Cerebellar cortex (tissue), 1 donor: ENCODE measurements at places on chromosomes 3 and 15.

- DNase-seq, result no peak
Observed at GRCh38 chr3:99286266-99286845, 352.0 kb upstream of the COL8A1 start.

- DNase-seq, result no peak
Observed at GRCh38 chr3:48338635-48339034, 5.2 kb upstream of the SPINK8 start.

GRCh38 chr15:65033659-65034269 is 4.3 kb upstream of the MTFMT start:
- peak; percentile 46 for DNase-seq

- DNase-seq, result no peak
Observed at GRCh38 chr3:18725668-18726407, 300.7 kb upstream of the SATB1 start.

GRCh38 chr3:126964950-126965349 is 18.0 kb upstream of the PLXNA1 start:
- DNase-seq, result no peak

GRCh38 chr3:136512381-136512780 is 239.8 kb downstream of the STAG1 start:
- no peak for DNase-seq

- DNase-seq, result no peak
Observed at GRCh38 chr15:64004056-64004455, 42.2 kb downstream of the DAPK2 start.

DNA sequence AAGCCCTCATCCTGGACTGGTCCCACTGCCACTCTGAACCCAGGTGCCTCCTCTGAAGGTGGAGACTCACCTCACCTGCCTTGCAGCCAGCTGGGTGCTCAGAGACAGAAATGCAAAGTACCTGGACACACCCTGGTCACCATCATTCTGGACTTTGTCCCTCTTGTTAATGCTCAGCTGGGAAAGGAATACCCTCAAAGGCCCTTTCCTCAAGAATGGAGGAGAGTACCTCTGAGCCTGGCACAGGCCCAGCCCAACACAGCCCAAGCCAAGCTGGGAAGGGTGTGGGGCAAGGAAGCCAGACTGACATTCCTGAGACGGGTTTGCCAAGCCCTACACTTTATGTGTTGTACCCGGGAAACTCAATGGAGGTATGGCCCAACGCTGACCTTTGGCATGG is 983 bp upstream of the ALAS1 start:
- no peak for DNase-seq

DNA sequence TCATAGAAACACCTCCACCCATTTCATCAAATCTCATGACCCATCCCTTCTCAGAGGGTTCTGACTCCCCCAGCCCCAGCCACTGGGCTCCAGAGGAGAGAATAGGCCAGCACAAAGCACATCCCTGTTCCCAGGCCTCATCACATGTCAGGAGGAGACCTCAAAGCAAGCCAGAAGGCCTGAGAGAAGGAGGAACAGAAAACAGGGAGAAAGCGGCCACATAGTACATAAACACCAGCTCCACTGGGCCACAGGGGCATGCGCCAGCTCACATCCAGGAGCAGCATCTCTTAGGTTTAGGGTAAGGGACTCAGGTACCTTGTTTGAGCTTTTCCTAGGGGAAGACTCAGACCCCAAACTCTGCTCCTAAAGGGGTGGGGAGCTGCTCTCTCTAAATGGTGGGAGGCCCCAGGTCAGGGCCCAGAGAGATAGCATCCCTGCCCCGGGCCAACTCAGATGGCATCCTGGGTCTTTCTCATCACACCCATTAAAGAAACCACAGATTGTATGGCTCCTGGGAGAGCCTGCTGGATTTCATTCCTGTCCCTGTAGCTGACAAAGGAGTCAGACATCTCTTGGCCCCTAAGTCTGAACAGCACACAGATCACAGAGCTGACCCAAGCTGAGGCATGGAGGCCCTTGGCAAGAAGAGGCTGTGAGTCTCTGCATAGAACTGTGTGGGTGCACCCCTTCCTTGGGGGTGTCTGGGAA is 2.5 kb downstream of the SHF start:
- peak; percentile 17 for DNase-seq

DNA sequence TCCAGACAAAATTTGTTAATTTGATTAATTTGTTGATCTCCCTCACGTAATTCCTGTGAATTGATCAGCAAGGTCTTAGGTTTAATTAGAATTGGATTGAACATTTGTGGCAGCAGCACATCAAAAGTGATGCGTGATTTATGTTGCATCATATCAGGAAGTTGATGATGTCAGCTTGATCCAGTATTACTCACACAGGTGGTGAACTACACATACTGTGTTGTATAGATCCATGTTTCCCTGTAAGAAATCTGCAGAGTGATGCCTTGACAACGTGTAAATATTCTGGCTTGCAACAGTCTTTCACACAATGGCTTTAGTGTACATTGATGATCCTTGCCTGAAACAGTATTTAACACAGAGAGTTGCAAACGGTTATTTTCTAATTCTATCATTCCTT is 200.4 kb downstream of the ADAMTSL3 start:
- no peak for DNase-seq
